ENCODE measurements at places on chromosomes 1 and 21. TPM values are rescaled to one million over a fixed set of nuclear protein-coding genes. Genes with fewer than 3 reads are reported as not detected.

Gene ANKRD65
- 54.3 TPM for polyA plus RNA-seq

Gene RGS8
- 9.7 TPM for polyA plus RNA-seq

Gene NBL1
- 206 TPM for polyA plus RNA-seq

Gene OPRD1
- 1.9 TPM for polyA plus RNA-seq

Gene ELAPOR1
- polyA plus RNA-seq: 205 TPM

Gene BTBD19
- 0.42 TPM for polyA plus RNA-seq

Gene NCAM2
- 6.1 TPM for polyA plus RNA-seq

Gene RUNX3
- 1.4 TPM for polyA plus RNA-seq

Gene BSND
- polyA plus RNA-seq: 0.08 TPM

Gene S100A12
- polyA plus RNA-seq: 1.1 TPM

Gene CNR2
- not detected for polyA plus RNA-seq

Gene OLIG2
- polyA plus RNA-seq: 33.3 TPM

Gene TCHHL1
- not detected for polyA plus RNA-seq

Gene CYP2J2
- polyA plus RNA-seq: 11.3 TPM

Gene FOXD3
- 1.7 TPM for polyA plus RNA-seq

Gene OR10K2
- not detected for polyA plus RNA-seq

Gene SPRR5
- polyA plus RNA-seq: not detected

Gene OR2L5
- not detected for polyA plus RNA-seq

Gene KRTAP6-2
- not detected for polyA plus RNA-seq

Gene ROR1
- 0.80 TPM for polyA plus RNA-seq

Gene VCAM1
- 2.8 TPM for polyA plus RNA-seq

Gene TCHH
- 0.07 TPM for polyA plus RNA-seq

Gene CELSR2
- 109 TPM for polyA plus RNA-seq

Gene HCN3
- 22.3 TPM for polyA plus RNA-seq

Gene RNU1-3
- not detected for polyA plus RNA-seq

Gene NGF
- polyA plus RNA-seq: 1.4 TPM

Gene ELF3
- polyA plus RNA-seq: 2.6 TPM

Gene CRP
- not detected for polyA plus RNA-seq

Gene LCA5L
- polyA plus RNA-seq: 0.17 TPM

Gene DNALI1
- 57.5 TPM for polyA plus RNA-seq

Gene DOCK7
- polyA plus RNA-seq: 17.5 TPM

Gene ARV1
- 19.4 TPM for polyA plus RNA-seq

Gene ETNK2
- 27.1 TPM for polyA plus RNA-seq

Gene CD160
- not detected for polyA plus RNA-seq

Gene HSPA6
- 0.39 TPM for polyA plus RNA-seq

Gene ERICH3
- 2.3 TPM for polyA plus RNA-seq

Gene DEPDC1
- 2.3 TPM for polyA plus RNA-seq

Gene APCS
- polyA plus RNA-seq: not detected

Gene TEKT2
- polyA plus RNA-seq: 12.0 TPM

Gene PRAMEF5
- not detected for polyA plus RNA-seq

Gene CNIH3
- 4.0 TPM for polyA plus RNA-seq

Gene KMO
- polyA plus RNA-seq: not detected
